ENCODE measurements at places on chromosomes 4 and X.

- DNase-seq: no peak
Observed at GRCh38 chrX:40205471-40205870, 107.7 kb upstream of the BCOR start.

GRCh38 chrX:118521435-118521834 lies 25.8 kb downstream of the DOCK11 start:
- no peak for DNase-seq

GRCh38 chr4:54276641-54277430 lies 47.7 kb downstream of the PDGFRA start:
- DNase-seq: peak; percentile 46

DNA sequence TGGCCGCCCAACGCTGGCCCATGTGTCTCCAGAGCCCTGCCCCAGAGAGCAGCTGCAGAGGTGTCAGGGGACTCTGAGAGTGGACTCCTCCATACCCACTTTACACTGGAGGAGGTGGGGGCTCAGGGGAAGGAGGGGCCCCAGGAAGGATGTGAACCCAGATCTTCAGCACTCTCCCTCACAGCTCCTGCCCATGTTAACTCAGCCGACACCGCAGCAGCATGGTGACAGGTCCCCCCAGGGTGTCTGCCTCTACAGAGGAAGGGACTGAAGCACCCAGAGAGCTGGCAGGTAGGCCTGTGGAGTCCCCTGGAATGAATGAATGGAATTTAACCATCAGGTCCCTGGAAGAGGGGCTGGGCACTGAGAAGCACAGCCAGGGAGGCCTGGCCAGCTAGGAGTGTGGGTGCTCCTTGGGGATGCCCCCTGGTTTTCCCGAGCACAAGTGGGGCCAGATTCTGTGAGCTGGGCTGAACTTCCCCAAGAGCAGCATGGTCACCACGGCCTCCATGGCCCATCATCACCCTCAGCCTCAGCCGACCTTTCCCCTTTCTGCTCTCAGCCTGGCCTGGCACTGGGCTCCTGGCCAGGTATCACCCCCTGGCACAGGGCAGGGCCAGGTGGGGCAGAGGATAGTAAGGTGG lies 21.9 kb downstream of the SH3BP2 start:
- no peak for DNase-seq

- no peak for DNase-seq
Observed at GRCh38 chr4:152965611-152966010, 29.5 kb downstream of the FHDC1 start.

DNA sequence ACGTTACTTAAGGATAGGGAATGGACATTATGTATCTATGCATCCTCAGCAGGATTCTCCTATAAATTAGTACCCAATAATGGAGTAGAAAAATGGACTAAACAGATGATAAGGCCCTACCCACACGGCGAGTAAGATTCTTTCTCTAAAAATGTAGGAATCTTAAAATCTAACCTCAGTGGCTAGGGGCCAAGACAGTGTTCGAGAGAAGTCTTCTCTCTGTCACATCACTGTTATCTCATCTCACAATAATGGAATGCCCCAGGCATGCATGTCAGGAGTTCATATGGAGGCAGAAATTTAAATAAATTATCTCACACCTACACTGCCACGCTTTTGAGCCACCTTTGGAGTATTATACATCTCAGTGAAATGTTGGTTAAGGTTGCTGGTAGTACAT lies 132.9 kb downstream of the LDB2 start:
- DNase-seq: no peak

- no peak for DNase-seq
Observed at GRCh38 chr4:100982345-100982744, 365.0 kb downstream of the PPP3CA start.

GRCh38 chrX:25108481-25108880 lies 92.7 kb upstream of the ARX start:
- no peak for DNase-seq

DNA sequence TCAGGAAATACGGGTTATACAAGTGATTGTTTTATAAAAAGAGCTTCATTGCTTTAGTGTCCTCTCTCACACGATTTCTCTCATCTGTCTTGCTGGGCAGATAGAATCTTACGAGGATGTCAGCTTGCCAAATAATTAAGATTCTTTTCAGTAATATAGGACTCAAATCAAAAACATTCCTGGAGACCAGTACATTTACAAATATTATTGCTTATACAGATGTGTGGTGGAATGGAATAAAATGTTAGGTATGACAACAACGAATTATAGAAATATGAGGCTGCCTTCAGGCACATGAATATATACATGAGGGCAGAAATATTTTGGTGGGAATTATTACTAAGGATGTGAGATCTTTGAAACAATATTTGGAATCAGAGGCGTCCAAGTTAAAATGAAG lies 88.9 kb downstream of the GC start:
- DNase-seq: no peak

DNA sequence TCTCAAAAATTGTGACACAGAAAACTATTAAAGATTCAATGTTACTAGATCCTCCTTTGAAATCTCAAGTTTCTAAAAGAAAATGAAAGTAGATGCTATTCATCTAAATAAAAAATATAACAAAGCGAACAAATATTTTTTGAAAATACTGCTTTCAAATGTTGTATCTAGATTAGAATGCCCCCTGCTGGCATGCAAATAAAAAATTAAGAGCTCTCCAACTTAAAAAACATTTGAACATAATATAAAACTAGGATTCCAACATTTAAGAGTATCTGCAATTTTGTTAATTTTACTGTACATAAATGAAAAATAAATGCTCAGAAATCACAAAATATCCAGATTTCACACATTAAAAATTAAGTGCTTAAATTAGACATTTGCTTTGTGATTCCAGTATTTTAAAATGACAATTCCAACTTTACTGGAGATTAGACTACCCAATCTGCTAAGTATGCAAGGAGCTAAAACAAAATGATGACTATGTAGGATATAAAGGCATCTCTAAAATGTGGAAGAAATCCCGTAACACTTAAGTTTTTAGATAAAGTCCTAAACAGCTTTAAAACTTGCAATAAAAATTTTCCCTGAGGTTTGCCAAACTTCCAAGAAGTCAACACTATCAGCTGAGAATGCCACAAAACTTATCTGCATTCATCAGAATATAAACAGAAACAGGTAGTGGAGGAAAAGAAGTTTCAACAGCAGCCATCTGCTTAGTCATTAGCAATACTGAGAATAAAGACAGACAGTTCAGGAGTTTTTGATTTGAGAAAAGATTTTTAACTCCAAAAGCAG lies 32.7 kb downstream of the DHX15 start:
- peak; percentile 15 for DNase-seq

DNA sequence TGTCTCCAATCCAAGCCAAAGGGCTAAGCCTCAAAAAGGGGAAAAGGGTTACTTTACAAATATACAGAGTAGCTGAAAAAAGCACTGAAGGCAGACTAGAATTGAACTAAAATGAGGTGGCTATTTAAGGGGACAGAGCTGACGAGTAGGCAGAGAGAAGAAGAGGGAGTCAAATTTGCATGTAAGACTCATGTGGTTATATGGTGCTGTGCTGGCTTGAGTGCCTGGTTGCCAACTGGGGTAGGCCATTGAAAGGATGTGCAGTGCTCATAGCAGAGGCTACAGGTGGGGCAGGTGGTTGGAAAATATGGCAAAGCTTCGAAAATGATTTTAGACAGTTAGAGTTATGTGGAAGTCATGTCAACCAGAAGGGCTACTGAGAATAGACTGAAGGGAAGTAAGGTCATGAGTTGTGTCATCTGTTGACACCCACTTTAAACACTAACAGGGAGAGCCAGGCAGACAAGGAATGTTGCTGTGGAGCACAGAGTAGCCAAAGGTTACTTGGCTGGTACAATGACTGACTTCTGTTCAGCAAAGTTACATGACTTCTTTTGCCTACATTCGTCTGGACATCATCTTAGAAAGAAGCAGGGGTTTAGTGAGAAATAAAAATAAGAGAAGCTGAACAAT lies 1210.4 kb downstream of the ADGRL3 start:
- no peak for DNase-seq

DNA sequence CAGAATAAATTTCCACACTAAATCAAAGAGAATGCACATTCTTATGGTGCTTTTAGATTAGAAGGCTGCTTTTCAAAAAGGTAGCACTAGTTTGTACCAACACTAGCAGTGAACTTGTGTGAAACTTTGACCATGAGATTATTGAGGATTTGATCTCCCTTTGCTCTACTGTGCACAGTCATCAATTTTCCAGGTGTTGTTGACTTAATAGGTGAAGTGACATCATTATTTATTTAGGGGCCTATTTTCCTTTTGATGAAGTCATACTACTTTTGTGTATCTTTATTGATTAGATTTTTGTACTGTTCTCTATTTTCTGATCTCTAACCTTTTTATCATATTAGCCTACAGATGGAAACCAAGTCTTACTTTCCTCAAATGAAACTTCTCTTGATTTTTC lies 507.9 kb upstream of the LCORL start:
- no peak for DNase-seq

DNA sequence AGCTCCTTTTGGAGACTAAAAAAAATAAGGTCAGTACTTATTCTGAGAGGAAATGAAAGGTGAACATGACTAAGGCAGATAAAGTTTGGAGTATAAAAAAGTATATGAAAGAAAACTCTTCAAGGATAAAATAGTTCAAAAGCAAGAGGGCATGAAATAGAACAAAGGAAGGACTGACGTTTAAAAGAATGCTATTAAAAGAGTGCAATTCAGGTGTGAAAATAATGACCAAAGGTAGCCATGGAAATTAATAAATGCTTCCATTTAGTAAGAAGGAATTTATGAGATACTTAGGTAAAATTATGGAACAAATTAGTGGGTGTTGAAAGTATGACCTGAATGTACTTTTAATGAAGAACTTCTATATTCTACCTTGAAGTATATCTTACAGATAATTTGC lies 128.2 kb upstream of the WDFY3 start:
- no peak for DNase-seq

DNA sequence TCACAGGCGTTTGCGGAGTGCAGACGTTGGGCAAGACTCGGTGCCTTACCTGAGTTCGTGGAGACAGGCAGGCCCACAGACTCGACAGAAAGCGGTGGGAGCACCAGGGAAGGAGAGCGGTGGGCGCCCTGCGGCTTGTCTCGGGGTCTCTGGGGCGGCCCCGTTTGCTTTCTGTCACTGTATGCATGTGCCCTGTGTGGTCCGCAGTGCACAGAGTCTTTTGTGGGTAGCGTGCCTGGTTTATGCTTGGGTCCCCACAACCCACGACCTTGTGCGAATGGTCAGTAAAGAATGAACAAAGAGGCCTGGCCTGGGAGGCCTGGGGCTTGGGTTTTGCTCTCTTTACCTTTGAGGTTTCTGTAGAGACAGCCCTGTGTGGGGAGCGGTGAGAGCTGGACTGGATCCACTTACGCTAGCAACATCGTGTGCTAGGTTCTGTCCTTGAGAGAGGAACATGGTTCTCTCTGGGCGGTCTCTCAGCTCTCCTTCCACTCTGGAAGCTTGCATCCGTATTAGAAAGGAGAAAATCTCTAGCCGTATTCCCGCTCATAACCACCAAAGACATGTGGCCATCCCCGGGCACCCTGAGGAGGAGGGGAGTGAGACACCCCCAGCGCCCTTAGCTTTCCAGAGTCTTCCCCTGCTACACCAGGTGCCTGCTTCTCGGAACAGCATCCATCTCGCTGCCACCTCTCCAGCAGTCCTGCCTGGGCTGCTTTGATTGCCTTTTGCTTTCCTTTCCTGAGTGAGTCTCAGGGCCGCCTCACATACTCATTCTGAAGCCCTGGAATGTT lies 1.2 kb downstream of the TADA2B start:
- DNase-seq: no peak

DNA sequence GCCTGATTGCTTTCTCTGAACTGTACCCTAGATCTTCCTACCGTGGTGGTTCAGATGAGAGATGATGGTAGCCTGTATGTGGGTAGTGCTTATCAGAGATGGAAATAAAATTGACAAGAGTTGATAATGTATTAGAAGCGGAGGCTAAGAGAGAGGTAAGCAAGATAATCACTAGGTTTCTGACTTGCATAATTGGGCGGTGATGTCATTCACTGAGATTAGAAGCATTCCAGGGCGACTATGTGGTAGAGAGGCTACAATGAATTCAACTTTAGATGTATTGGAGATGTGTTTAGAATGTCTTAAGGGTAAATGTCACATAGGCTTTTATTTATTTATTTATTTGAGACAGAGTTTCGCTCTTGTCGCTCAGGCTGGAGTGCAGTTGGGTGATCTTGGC lies 415 bp upstream of the TENM3 start:
- DNase-seq: no peak

DNA sequence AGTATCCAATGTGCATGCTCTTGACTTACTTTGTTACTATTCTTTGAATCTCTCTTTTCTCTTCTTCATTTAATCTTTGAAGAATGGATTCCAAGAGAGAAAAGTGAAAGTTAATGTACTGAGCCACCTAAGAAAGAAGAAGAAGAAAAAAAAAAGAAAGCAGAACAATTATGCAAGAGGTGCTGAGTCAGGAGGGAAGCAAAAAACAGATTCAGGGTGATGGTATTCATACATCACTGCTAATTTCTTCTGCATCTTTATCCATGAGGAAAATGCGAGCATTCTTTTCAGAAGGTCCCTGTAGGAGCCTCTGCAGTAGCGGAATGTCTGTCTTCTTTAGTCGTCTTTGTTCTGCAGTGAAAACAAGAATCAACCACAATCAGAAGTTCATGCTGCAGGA lies 43.9 kb downstream of the RASSF6 start:
- DNase-seq: no peak

DNA sequence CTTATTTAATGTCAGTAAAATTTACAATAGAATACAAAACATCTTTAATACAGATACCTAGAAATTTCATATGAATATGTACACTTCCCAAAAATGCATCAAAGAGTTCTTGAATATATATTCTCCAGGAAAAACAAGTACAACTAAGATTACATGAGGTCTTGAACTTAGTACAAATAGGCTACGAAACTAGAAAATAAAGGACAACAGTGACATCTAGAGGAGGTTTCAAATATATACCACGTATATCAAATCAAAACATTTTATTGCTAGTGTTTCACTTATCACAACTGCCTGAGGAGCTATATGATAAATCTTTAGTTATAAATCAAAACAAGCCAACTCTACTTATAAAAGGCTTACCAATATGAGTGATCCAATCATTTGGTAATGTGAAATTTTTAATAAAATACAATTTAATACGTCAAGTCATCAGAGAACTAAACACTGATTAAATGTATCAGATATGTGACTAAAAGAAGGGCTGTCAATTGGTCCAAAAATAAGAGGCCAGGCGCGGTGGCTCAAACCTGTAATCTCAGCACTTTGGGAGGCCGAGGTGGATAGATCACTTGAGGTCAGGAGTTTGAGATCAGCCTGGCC lies 36.6 kb downstream of the ANAPC10 start:
- DNase-seq: peak; percentile 37

GRCh38 chr4:88320780-88321373 lies 36.5 kb upstream of the PPM1K start:
- DNase-seq: peak; percentile 55

DNA sequence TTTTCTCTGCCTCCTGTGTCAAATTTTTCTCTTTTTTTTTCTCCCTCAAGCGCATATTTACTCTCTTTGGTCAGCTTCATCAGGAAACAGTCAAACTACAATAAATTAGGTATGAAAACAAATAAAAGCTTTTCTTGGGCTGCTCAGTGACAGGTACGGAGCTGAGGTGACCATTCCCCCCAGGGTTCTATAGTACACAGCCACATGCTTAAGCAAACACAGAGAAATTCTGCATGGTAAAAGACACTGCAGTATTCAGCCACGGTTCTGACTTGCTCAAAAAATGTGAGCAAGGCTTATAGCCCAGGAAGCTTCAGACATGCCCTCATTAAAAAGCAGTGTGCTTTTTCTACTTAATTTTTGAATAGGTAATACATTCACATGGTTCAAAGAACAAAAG lies 138.5 kb downstream of the GRIA3 start:
- DNase-seq: no peak

Data from activated CD4-positive, alpha-beta T cell treated with anti-CD3 and anti-CD28 coated beads, Interleukin-10, Interleukin-2, amounts not matched to agents 100 ng/mL and 50 ng/mL, durations not matched to agents 16 hours and 8 hours (primary cell).